ENCODE measurements at places on chromosomes 4 and X.
A peak's percentile ranks its signal among the peaks of the same experiment; 100 is the strongest.

GRCh38 chrX:68878977-68879645 is 50.3 kb downstream of the EFNB1 start:
- no peak for DNase-seq

DNA sequence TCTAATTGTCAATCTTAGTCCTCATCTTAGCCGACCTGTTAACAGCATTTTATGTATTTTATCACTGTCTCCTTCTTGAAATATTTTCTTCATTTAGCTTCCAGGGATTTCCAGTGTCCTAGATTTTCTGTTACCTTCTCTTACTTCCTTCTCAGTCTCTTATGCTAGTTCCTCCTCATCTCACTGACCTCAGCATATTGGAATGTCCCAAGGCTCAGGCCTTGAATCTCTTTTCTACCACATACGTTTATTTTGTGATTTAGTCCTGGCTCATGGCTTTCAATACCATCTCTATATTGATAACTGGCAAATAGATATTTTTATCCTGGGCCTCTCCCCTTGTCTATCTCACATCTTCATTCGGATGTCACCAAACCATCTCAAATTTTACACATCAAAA is 61.1 kb downstream of the IQCM start:
- no peak for DNase-seq

GRCh38 chr4:139666735-139667281 is 1.2 kb downstream of the MGST2 start:
- no peak for DNase-seq

GRCh38 chr4:182679533-182679932 is 237.7 kb downstream of the DCTD start:
- no peak for DNase-seq

- DNase-seq, result no peak
These were observed 75.1 kb downstream of the TSPAN5 start for GRCh38 chr4:98583265-98583664.

GRCh38 chr4:72323227-72323626 is 245.8 kb downstream of the ADAMTS3 start:
- no peak for DNase-seq

DNA sequence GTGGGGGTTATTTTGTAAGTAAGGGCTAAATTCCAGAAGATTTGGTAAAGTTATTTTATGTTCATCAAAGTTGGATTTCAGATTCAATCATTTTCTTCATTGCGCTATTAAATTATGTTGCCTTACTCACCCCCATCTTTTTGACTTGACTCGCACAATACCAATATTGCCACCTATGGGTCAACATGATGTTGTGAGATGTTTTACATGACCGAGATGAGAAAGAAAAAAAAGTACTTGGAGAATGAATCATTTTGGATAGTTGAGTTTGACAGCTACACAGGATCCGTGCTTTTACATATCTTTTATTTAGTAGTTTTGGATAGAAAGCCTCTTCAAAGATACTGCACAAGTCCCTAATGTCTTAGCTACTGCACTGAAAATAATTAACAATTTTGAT is 224.2 kb upstream of the EMCN start:
- no peak for DNase-seq

- no peak for DNase-seq
These were observed 553 bp downstream of the SEPTIN6 start for GRCh38 chrX:119692191-119693039.

- DNase-seq, result no peak
These were observed 186.9 kb downstream of the LRBA start for GRCh38 chr4:150828159-150828558.

GRCh38 chrX:53239474-53239873 is 14.5 kb upstream of the KDM5C start:
- no peak for DNase-seq

GRCh38 chrX:30831082-30831481 is 58.0 kb downstream of the TAB3 start:
- no peak for DNase-seq

- DNase-seq, result no peak
These were observed 73.1 kb downstream of the MTHFD2L start for GRCh38 chr4:74230902-74231499.

DNA sequence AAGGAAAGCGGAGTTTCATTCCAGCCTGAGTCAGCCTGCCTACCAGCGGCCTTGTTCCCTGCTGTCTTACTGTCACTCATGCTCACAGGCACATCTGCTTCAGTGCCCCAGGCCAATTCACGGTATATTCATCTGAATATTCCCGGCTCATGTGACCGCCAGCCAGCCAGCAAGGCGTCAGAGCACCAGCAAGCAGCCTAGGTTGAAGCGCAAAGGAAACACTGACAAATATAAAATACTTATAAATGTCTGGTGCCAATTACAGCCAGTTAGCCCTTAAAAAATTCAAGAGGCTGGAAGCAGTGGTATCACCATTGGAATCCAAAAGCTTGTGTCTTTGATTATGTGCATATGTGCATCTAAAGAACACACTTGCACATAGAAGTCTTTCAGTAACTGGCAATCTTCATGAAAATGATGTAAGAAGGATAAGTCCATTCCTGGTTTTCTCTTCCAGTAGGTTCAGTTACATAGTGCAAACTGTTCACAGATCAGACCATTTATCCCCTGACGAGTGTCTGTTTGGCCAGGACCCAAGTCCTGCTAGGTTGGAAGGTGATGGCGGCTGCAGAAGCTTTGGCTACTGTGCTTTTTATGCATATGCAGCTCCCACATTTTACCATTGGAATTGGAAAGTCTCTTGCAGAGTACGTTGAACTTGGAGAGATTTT is 61.3 kb downstream of the LUZP4 start:
- peak; percentile 86 for DNase-seq

DNA sequence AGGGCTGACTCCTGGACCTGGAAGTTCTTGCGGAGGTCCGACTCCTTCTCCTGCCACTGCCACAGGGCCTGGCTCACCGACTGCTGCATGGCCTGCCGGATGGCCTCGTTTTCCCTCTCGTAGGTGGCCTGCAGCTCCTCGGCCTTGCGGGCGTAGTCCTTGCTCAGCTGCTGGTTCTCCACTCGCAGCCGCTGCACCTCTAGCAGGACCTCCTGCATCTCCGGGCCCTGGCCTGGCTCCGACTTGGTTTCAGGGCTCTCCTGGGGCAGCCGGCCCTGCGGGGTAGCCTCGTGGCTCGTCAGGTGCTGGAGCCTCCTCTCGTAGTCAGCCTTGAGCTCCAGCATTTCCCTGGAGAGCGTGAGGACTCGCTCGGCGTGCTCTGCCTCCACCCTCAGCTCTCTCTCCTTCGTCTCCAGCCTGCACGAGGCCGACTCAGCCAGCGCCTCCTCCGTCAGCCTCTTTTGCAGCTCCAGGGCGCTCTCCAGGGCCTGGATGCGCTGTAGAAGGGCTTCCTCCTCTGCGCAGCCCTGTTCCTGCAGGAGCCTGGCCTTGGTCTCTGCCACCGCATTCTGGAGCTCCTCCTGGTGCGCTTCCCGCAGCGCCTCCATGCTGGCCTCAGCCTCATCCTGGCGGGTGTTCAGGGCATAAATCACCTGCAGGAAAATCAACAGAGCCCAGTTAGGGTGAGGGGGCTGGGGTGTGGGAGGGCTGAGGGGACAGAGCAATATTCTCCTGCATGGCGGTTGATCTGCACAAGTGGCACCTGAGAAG is 72.2 kb downstream of the FAM184B start:
- peak; percentile 82 for DNase-seq

GRCh38 chrX:46838486-46838870 is 1.6 kb downstream of the RP2 start:
- DNase-seq, result no peak

GRCh38 chr4:773214-773613 is 52.7 kb downstream of the CPLX1 start:
- DNase-seq, result no peak

- DNase-seq, result no peak
These were observed 13.8 kb upstream of the CYP2U1 start for GRCh38 chr4:107917500-107917899.

GRCh38 chr4:48173056-48173991 is 39.3 kb upstream of the TXK start:
- DNase-seq, result no peak

DNA sequence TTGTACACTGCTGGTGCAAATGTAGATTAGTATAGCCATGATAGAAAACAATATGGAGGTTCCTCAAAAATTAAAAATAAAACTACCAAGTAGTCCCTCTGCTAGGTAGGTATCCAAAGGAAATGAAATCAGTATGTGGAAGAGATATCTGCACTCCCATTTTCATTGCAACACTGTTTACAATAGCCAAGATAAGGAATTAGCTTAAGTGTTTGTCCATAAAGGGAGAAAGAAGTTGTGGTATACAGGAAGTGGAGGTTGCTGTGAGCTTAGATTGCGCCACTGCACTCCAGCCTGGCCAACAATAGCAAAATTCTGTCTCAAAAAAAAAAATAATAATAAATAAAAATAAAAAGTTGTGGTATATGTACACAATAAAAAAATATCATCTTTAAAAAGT is 325.0 kb upstream of the EMCN start:
- no peak for DNase-seq

DNA sequence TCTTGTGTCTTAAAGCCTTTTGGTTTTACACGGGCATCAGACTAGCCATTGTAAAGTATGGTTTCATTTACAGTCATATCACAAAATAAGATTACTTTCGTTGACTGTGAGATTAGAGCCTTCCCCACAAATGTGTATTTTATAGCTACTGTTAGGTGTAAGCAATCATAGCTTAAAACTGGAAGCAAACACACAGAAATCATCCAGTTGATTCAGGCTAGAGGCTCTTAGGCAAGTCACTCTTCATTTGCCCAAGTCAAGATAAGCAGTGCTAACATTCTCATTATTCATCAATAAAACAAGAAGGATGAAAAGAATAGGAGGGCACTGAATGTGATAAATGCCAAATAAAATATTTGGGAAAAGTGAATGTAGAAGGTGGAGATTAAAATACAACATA is 448.7 kb upstream of the FAM241A start:
- DNase-seq, result no peak

DNA sequence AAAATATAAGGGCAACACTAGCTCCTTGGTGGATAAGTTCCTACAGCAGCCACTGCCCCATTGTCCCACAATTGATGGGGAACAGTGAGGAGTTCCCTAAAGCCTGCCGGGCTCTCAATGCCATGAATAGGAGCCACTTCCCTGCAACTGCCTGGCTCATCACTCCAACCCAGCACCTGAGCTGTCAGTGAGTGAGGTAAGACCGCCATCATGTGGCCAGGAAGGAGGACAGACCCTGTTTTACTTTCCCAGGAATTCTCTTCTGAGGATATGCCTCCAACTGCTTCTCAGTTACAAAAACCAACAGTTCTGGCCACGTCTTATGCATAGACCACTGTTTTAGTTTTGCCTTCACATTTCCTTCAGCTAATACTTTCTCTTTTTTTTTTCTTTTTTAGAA is 45.5 kb downstream of the SRPX start:
- DNase-seq, result no peak

DNA sequence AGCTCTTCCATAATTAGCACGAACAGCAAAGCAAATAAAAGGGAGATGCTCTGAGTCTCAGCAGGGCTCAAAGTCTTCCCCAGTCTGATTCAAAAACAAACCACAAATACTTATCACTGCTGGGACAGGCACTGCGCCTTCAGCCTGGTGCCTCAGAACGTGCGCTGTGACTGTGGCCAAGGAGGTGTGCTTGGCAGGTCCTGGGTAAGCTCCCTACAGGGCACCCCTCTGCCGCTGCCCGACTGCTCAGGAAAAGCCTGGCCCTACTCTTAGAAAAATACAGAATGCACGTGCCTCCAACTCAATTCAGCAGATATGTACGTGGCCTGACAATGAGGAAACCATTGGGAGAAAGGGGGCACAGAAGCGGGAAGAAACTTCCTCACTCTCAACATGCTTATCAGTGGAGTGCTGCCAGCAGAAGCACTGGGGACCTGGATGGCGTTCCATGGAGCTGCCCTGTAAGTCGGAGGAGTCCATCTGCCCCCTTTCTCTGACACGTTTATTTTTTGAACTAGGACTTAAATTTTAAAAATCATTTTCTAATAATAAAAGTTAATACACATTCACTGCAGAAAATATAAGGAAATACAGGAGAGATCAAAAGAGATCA is 86.8 kb downstream of the GATB start:
- no peak for DNase-seq

GRCh38 chrX:110743679-110744340 is 51.8 kb downstream of the CHRDL1 start:
- DNase-seq, result no peak

- no peak for DNase-seq
These were observed 164.0 kb upstream of the MBNL3 start for GRCh38 chrX:132652871-132653270.

- no peak for DNase-seq
These were observed 50.8 kb downstream of the LRP2BP start for GRCh38 chr4:185344743-185345538.

DNA sequence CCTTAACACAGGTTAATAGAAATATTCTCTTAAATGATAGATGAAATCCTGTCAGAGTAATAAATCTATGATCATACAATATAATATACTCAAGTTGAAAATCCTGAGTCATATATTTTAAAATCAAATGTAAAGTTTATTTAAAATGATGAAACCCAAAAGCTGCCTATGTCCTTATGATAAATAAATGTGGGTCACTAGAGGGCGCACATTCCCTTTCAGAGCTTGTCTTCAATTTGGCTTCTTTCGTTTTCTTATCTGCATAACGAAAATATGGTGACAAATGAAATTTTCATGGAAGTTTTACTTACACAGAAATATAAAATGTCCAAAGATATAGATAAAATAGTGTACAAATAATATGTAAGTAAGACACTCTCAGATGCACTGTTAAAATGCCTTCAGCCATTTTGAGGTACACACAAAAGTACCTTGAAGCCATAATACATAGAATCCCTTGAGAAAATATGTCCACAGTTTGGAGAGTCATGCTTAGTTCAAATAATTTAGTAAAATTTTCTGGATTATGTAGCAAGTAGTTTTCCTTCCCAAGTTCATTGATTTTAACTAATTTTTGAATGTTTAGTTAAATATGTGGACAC is 680.4 kb downstream of the DMD start:
- no peak for DNase-seq

- no peak for DNase-seq
These were observed 1751.9 kb downstream of the ARAP2 start for GRCh38 chr4:34492414-34492813.

GRCh38 chrX:68929332-68930150 is 100.7 kb downstream of the EFNB1 start:
- DNase-seq, result no peak

GRCh38 chr4:184343502-184344177 is 126.0 kb upstream of the ENPP6 start:
- DNase-seq, result no peak

GRCh38 chrX:95823796-95824195 is 860.8 kb upstream of the DIAPH2 start:
- no peak for DNase-seq

GRCh38 chr4:184784628-184785257 is 41.0 kb downstream of the ACSL1 start:
- no peak for DNase-seq

DNA sequence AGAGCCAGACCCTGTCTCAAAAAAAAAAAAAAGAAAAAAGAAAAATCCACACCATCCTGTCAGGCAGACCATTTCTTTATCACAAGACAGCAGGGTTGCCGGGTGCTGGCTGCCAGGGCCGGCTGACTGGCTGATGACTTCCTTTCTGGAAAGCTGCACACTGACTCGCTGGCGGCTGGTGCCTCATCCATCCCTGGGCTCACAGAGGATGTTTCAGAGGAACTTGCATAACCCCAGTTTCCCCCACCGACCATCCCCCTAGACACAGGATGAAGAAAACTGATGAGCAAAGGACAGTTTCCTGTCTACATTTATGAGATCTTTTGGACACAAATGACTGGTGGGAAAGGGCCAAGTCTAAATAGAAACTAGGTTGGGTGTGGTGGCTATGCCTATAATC is 14.1 kb downstream of the HPSE start:
- DNase-seq, result no peak

- no peak for DNase-seq
These were observed 207.5 kb upstream of the FTHL17 start for GRCh38 chrX:31279359-31279758.

Data from osteocyte (in vitro differentiated cells).